ENCODE measurements at places on chromosomes 16 and 17.

GRCh38 chr17:62852195-62852594, 44.1 kb upstream of the MARCHF10 start:
- no peak for DNase-seq

DNA sequence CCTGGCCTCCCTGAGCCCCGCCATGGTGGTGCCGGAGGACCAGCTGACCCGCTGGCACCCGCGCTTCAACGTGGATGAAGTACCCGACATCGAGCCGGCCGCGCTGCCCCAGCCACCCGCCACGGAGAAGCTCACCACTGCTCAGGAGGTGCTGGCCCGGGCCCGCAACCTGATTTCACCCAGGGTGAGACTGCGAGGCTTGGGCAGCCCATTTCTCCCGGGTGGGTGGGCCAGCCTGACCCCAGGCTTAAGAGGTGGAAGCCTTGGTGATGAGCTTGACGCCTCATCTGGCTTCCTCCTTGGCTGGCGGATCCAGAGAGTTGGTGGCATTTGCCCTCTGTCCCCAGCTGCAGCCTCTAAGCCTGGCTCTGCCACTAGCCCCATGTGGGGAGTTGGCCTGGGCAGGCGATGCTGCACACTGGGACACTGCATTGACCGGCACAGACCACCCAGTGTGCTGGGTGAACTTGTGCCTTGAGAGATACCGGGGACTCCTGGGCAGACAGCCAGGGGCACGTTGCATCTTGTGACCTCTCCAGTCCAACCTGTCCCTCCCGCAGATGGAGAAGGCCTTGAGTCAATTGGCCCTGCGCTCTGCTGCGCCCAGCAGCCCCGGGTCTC, 3.0 kb downstream of the CDT1 start:
- no peak for DNase-seq

DNA sequence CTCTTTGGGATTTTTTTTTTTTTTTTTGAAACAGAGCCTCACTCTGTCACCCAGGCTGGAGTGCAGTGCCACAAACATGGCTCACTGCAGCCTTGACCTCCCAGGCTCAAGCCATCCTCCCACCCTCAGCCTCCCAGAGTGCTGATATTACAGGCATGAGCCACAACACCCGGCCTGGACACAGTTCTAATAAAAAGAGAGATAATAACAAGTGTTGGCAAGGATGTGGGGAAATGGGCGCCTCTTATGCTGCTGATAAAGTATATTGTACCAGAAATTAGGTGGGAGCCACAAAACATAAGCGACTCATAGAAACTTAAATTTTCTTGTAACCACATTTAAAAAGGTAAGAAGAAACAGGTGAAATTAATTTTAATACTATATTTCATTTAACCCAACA, 50.4 kb upstream of the FA2H start:
- no peak for DNase-seq

DNA sequence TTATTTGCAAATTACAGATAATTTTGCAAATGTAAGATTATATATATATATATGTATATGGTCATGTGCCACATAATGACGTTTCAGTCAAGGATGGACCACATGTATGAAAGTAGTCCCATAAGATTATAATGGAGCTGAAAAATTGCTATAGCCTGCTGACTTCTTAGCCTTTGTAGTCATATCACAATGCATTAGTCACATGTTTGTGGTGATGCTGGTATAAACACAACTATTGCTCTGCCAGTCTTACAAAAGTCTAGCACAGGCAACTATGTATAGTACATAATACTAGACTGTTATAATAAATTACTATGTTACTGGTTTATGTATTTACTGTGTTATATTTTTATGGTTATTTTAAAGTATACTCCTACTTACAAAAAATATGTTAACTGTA, 444.3 kb downstream of the KCNJ2 start:
- no peak for DNase-seq

GRCh38 chr16:86430814-86431213, 79.5 kb upstream of the FOXF1 start:
- peak; percentile 19 for DNase-seq

DNA sequence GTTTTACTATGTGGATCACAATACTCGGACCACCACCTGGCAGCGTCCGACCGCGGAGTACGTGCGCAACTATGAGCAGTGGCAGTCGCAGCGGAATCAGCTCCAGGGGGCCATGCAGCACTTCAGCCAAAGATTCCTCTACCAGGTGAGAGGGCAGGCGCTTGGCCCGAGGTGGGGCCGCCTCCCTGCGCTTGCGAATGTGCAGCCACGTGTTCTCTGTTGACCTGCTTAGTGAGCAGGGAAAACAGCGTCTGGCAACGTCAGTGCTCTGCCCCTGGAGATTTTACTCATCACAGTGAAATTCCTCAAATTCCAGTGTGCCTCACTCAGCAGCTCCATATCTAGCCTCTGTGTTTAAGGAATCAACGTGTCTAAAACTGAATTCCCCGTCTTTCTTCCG, 33.4 kb upstream of the CLEC18A start:
- DNase-seq: peak; percentile 96

- no peak for DNase-seq
These were observed 73.6 kb upstream of the SMIM36 start for GRCh38 chr17:55584861-55585260.

DNA sequence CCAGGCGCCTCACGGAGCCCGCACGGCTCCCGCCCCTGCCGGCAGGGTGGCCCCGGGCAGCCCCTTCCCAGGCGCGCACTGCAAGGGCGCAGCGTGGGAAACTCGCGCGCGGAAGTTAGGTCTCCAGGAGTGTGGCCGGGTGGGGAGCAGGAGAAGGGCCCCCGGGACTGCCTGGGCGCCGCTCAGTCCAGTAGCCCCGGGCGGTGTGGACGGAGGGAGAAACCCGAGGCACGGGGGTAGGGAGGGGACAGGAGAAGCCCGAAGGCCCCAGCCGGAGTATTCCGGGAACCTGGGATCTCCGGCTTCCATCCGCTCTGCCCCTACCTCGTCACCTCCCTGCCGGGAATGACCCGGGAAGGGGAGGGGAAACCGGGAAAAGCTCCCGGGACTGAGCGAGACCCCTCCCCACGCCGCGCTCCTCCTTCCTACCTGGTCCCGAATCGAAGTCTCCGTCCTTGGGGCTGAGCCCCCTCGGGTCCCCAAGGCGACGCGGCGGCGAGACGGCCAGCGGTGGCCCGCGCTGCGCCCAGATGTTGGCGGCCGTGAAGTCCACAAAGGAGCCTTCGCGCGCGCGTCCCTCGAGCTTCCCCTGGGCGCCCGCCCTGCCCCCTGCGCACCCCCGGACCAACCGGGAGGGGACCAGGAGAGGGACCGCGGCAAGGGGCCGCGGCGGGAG, 418 bp downstream of the SOCS3 start:
- DNase-seq: peak; percentile 64

- peak; percentile 92 for DNase-seq
These were observed at the start of gene ALOXE3 for GRCh38 chr17:8117980-8118768. Gene ALOXE3, minus strand, starts transcription at chr17:8118514. Its CDS starts 524 bp downstream, at chr17:8117990.

GRCh38 chr16:85401917-85402766, 211.0 kb upstream of the GSE1 start:
- no peak for DNase-seq

GRCh38 chr17:27282054-27282551, 11.8 kb upstream of the WSB1 start:
- DNase-seq: peak; percentile 73

- DNase-seq: no peak
These were observed 220.6 kb upstream of the CHMP6 start for GRCh38 chr17:80770881-80771611.

GRCh38 chr17:3976675-3977171, 12.5 kb upstream of the ATP2A3 start:
- DNase-seq: peak; percentile 33

DNA sequence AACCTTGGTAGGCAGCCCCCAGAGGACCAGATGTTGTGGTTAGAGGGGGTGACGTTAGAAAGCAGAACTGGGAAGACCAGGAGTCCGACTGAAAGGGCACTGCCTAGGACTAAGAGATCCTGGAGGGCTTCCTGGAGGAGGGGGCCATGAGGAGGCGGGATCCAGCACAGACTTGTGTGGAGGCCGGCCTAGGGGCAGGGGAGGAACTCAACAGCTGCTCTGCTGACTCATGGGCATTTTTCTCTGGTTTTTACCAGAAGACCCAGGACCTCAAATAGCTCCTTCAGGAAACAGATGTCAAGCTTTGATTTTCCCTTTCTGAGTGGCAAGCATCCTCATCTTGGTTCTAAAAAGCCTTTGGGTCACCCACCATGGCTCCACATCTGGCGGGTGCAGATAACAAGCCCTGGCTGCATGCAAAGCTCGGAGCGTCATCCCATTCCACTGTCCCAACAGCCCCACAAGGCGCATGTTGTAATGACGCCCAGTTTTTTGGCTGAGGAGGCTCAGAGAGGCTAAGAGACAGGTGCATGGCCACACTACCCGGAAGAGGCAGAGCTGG, 29.0 kb downstream of the IL21R start:
- DNase-seq: peak; percentile 22

DNA sequence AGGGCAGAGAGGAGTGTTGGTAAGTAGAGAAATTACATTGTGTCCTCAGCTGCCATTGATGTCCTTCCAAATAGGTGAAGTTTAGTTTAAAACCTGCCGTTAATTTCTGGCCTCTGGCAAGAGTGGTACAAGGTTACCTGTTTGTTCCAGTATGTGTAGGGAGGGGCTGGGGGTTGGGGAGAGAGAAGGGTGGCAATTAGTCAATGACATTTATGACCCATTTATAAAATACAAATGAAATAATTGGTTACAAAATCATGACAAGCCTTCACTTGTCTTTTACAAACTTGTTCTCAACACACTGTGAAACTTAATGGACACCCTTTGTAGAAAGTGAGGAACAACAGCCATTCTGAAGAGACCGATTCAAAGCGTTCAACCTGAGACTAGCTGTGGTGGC, 281.0 kb downstream of the FTO start:
- DNase-seq: no peak

- peak; percentile 49 for DNase-seq
These were observed 293.4 kb downstream of the XYLT1 start for GRCh38 chr16:17177242-17177958.

DNA sequence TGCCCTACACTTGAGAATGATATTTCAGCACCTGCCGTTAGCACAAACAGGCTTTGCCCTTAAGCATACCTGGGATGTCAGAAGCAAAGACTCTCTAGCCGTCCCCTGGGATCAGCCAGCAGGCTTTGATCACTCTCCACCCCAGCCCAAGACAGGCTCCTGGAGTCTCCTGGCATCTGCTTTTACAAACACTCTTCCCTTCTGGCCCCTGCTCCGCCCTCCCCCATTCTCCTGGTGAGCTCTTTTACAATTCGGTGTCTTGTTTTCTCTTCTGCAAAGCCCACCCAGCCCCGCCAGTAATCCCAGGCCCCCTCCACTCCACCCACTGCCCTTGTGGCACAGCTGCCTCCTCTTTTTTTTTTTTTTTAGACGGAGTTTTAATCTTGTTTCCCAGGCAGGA, 50.4 kb downstream of the KATNIP start:
- DNase-seq: no peak

GRCh38 chr17:50638966-50639713, 4.5 kb downstream of the ABCC3 start:
- DNase-seq: peak; percentile 98

DNA sequence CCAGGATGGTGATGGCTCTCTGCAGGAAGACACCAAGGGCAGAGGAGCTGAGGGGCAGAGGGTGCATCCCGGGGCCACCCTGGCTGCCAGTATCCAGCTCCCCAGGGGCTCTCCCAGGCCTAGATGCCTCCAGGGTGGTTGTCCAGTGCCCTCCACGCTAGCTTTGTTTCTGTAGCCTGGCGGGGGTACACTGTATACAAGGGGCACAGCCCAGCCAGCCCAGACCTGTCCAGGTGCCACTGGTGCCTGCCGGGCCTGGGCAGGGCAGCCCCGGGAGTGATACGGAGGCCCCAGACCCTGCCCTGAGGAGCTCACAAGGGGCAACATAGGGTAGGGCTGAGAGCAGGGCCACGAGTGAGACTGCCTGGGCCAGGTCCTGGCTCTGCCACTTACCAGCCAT, 14.6 kb upstream of the TRPV3 start:
- no peak for DNase-seq

DNA sequence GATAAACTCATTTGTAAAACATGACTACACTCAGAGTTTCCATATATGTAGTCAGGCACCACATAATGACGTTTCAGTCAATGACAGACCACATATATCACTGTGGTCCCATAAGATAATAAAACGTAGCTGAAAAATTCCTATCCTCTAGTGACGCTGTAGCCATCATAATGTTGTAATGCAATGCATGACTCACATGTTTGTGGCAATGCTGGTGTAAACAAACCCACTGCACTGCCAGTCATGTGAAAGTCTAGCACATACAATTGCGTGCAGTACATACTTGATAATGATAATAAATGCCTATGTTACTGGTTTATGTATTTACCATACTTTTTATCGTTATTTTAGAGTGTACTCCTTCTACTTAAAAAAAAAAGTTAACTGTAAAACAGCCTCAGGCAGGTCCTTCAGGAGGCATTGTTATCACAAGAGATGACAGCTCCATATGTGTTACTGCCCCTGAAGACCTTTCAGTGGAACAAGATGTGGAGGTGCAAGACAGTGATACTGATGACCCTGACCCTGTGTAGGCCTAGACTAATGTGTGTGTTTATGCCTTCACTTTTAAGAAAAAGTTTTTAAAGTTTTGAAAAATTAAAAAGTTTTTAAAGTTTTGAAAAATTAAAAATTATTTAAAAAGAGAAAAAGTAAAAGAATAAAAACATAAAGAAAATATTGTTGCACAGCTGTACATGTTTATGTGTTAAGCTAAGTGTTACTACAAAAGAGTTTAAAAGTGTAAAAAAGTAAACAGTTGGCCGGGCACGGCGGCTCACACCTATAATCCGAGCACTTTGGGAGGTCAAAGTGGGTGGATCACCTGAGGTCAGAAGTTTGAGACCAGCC, 9.0 kb downstream of the STAT5B start:
- DNase-seq: peak; percentile 84

GRCh38 chr17:68321556-68321954, 30.3 kb downstream of the ARSG start:
- no peak for DNase-seq

DNA sequence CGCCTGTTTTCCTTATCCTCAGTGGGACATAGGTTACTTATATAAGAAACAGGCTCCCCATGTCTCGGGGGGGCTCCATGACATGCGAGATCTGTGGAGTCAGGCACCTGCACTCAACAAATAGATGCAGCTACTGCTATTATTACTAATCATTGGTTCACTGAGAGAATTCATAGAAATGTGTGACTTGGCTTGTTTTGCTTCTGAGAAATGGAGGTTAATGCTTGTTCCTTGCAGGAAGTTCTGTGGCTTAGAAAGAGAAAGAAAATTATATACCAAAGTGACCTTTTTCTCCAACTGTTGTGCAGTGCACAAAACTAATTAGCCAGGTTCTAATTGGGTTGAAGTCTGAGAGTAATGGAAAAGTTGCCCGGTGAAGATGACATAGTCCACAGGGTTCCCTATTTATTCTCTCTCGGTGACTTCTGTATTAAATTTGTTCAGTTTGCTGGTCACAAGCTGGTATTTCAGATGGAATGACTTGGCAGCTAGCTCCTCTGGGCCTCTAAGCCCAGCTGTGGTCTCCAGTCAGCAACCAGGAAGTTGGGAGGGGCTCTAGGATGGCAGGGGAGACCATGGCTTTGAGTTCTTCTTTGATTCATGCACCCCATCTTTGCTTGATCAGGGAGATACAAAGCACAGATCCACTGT, 17.6 kb upstream of the MAF start:
- no peak for DNase-seq

Measured in GM23248 (cell line).